Stimulated activated CD8-positive, alpha-beta memory T cell treated with anti-CD3 and anti-CD28 coated beads, Interleukin-4, amount 100 ng/mL, for 1 hour (primary cell): ENCODE measurements at places on chromosomes 4 and X.

DNA sequence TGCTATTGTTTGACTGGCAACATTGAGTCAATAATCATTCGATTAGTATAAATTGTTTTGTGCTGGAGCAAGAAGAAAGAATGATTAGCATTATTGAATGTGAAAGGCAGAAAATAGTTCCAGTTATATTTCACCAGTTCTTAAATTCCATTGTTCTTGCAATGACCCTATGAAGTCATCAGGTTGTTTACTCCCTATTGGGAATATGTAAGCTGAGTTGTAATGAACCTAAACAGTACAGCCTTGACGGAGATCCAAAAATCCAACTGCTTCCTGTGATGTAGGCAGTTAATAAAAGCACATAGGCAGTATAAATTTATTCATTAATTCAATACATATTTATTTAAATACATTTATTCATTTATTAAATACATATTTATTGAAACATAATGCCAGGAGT is 947.5 kb downstream of the PCDH7 start:
- no peak for DNase-seq

DNA sequence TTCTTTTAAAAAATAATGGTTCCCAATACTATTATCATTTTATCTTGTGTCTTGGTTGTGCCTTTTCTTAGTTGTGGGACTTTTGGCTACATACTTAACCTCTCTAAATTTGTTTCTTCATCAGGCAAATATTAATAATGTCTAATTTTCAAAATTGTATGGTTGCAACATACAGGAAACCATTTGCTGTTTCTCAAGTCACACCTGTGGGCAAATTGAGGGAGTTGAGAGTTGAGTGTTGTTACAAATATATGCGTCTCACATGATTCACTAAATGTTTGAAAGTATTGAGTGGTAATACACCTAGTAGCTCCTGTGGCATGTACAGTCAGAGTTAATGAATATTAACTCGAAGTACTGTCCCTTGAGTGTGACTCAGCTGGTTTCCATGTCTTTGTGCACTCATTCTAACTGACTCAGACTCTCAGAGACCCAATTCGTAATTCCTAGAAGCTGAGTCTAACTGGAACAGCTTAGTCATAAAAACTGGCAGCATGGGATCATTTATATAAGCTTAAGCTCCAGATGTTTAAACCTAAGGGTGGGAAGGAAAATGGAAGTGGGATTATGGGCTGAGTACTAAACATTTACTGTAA is 802.4 kb downstream of the TRIML1 start:
- DNase-seq = no peak

DNA sequence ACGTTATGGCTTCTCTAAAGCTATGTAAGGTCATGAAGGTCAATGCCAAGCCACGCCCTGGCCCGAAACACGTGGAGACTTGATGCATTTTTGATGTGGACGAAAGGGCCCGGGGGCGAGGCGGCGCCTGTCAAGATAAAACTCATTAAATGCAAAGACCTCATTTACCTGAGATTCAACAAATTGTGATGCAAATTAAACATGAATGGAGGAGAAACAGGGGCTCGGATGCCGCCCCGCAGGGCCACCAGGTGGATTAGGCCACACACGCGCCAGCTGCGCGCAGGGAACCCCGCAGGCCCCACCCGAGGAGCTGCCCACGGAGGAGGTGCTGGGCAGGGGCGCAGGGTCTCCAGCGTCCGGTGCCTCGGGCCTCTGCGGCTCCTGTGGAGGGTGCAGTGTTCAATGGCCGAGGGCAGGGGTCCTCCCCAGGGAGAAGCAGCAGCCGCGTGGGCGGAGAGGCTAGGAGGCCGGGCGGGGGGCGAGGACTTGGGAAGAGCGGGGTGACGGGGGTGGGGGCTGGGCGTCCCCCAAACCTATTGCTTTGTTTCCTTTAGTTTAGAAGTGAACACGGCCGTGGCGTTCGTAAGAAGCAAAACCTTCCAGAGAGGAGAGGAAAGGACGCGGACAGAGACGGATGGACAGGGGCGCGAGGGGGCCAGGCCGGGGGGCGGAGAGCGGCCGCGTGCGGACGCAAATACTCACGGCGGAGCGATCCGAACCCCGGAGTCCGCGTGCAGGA is 40.4 kb downstream of the CPLX1 start:
- DNase-seq = no peak

DNA sequence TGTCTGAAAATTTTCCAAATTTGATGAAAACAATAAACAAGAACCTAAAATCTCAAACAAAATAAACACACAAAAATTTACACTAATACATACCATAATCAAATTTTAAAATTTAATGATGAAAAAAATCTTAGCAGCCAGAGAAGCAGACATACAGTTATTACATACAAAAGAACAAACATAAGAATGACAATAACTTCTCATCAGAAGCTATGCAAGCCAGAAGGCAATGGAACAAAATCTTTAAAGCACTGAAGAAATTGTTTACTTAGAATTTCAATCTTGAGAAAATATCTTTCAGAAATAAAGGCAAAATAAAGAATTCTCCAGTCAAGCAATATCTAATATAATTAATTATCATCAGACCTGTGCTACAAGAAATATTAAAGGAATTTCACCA is 121.3 kb downstream of the IDS start:
- DNase-seq = no peak

GRCh38 chr4:39729557-39729956 is 31.6 kb downstream of the UBE2K start:
- no peak for DNase-seq

DNA sequence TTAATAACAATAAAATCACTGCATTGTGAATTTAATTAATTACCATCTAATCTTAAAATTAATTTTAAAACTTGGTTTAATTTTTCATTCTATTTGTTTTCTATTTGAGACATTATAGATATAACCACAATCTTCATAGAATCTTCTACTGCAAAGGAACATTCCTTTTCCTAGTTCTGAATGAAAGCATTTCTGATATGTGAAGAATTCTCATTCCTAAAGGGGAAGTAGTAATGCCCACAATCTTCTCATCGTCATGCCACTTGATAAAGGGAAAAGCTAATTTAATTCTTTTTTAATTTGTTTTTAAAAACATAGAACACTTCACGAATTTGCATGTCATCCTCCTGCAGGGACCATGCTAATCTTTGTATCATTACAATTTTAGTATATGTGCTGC is 23.7 kb downstream of the MGARP start:
- no peak for DNase-seq

- no peak for DNase-seq
Observed at GRCh38 chrX:93332329-93332728, 341.0 kb downstream of the NAP1L3 start.

- no peak for DNase-seq
Observed at GRCh38 chr4:123941306-123941705, 544.7 kb downstream of the SPRY1 start.

GRCh38 chr4:145019346-145019745 is 78.7 kb downstream of the ANAPC10 start:
- DNase-seq = no peak

GRCh38 chrX:43500996-43501694 is 155.0 kb upstream of the MAOA start:
- DNase-seq = no peak

DNA sequence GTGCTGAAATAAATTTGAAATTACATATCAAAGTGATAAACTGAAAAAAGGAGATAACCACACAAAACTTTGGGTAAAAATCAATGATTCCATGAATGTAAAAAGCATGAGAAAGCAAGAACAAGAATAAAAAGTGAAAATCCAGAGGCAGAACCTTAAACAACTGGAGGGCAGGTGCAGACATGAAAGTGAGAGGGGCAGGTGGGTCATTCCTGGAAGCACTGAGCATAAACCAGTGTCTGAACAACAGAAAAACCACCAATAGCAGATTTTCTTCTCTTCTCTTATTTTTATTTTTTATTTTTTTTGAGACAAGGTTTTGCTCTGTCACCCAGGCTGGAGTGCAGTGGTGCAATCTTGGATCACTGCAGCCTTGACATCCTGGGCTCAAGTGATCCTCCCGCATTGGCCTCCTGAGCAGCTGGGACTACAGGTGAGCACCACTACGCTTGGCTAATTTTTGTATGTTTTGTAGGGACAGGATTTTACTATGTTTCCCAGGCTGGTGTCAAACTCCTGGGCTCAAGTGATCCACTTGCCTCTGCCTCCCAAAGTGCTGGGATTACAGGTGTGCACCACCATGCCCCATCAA is 46.8 kb upstream of the GPR78 start:
- no peak for DNase-seq

DNA sequence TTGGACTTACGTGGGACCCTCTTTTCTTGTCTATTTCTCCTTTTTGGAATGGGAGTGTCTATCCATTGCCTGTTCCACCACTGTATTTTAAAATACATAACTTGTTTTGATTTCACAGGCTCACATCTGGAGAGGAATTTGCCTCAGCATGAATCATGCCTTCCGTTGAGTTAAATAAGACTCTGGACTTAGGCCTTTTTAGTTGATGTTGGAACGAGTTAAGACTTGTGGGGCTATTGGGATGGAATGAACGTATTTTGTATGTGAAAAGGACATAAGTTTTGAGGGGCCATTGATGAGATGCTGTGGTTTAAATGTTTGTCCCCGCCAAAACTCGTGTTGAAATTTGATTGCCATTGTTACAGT is 66.2 kb downstream of the BEX3 start:
- no peak for DNase-seq

GRCh38 chrX:19791562-19791961 is 95.8 kb downstream of the SH3KBP1 start:
- DNase-seq = no peak

DNA sequence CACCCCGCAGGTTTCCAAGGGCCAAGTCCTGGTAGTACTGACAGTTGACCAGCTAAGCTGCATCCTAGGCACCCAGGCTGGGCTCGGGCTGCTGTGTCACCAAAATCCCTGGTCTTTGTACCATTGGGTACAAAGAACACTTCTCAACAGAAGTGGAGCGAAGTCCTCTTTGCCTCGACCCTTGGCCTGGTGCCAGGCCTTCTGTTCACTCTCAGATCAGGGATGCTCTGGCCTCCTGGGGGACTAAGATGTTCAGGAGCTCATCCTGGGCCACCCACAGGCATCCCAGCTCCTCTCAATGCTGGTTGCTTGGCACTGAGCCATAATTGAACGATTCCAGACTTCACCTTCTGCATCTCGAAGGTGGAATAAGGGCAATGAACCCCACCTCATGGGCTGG is 13.8 kb upstream of the SLC2A9 start:
- no peak for DNase-seq
